ENCODE measurements at places on chromosomes 11 and 22.
A peak's percentile ranks its signal among the peaks of the same experiment; 100 is the strongest.

DNA sequence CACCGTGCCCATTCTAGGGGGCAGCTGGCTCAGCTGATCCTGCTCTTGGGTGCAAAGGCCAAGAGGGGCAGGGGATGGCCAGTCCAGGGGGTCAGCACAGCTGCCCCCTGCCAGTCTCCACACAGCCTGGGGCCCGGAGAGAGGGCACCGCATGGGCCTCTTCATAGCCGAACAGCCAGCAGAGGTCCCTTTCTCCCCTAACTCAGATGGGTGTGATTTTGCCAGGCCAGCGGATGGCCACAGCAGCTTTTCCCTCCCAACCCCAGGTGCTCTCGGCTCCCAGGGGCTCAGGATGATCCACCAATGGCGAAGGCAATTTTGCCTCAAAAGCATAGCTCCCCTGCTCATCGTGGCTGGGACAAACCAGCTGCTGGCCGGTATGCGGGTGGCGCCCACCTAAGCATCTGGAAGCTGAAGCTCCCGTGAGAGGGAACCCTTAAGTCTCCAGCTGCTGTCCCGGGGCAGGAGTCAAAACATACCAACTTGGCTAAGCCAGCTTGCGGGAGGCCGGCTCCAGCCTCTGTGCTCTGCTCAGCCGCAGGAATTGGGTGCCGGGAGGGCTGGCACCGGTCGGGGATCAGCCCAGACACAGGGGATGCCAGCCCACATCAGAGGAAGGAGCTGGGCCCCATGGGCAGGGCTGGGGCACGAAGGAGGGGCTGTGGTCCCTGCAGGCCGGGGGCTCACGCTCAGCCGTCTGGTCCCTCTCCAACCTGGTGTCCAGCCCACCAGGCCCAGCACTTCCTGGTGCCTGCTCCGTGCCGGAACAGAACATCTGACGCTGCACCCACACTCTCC, 30.5 kb upstream of the GNB1L start:
- peaks cover 15% of the 10 kb centered on the region for H3K36me3 ChIP-seq
- no peak overlapping the region for H3K4me3 ChIP-seq
- no peaks in the 10 kb centered on the region for H3K27me3 ChIP-seq
- no peak overlapping the region for H3K27ac ChIP-seq

DNA sequence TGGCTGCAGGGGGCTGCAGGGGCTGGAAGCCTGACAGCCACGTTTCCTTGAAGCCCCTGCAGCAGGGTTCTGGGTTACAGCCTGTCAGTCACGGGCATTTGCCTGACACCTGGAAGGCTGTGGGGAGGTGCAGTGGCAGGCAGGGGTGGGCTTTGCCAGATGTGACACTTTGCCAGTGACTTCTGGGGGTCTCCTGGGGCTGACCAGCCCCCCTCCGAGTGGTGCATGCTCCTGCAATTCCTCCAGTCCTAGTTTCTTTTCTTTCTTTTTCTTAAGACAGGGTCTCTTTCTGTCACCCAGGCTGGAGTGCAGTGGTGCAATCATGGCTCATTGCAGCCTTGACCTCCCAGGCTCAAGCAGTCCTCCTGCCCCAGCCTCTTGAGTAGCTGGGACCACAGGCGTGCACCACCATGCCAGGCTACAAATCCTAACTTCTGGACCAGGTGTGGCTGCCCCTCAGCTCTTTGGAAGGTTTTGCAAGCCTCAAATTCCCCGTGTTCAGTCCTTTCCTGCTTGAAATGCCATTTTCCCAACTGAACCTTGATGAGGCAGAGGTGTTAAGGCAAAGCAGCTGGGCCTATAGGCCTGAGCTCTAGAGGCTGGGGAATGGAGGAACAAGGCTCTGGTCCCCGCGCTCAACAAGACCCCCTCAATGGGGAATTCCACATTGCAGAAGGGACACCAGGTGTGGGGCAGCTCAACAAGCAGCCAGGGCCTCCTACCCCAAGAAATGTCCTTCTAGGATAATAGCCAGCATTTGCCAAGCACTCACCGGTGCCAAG, 20.2 kb upstream of the CHKA start:
- H3K36me3 ChIP-seq: peaks cover 16% of the 10 kb centered on the region
- no peak overlapping the region for H3K4me3 ChIP-seq
- DNase-seq: no peak
- H3K27ac ChIP-seq: peak overlapping the region; percentile 63
- H3K27me3 ChIP-seq: no peaks in the 10 kb centered on the region

DNA sequence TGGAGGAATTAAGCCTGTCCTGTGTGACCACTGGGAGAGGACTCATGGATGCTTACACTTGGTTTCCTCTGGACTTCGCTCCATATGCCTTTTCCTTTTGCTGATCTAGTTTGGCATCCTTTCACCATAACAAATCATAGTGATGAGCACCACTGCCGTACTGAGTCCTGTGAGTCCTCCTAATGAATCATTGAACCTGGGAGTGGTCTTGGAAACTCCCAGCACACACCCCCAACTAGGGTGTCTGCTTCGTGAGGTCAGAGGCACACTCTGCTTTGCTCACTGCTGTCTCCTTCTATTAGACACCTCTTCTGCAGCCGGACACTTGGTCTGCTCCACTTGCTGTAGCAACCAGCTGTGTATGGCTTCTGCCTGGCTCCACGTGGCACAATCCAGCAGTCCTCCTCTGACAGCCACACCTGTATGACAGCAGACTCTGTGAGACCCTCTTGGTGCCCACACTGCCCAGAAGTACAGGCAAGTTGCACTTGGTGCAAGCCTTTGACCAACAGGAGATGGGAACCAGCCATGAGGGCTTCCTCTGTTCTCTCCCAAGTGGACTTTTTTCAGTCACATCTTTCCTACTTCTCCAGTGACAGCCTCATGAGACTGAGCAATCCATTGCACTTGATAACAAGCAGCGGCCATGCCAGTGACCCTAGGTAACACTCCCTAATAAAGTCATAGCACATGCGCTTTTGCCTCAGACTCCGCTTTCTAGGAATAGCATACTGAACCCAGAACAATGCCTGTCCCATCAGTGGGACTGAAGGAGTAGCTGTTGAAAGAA, 65.0 kb upstream of the HMGXB4 start:
- H3K4me3 ChIP-seq: no peak overlapping the region
- peaks cover 3% of the 10 kb centered on the region for H3K27me3 ChIP-seq
- no peak overlapping the region for H3K27ac ChIP-seq
- no peaks in the 10 kb centered on the region for H3K36me3 ChIP-seq
- no peaks in the 10 kb centered on the region for H3K4me1 ChIP-seq

DNA sequence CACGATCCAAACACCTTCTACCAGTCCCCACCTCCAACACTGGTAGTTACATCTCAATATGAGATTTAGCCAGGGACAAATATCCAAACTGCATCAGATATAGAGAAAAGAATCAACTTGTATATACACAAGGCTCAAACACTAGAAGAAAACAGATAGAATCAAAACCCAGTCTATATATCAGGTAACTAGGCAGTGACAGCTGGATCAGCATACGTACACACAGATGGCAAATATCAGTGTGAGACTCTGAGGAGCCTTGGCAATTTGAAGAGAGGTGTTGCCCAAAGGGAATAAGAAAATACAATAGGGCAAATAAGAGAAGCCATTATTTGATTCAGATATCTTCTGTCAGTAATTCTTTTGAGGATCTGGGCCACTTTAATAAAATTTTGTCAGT, 951.3 kb upstream of the CHORDC1 start:
- H3K27ac ChIP-seq: no peak overlapping the region
- H3K4me3 ChIP-seq: no peak overlapping the region
- H3K4me1 ChIP-seq: no peaks in the 10 kb centered on the region
- H3K27me3 ChIP-seq: no peaks in the 10 kb centered on the region

DNA sequence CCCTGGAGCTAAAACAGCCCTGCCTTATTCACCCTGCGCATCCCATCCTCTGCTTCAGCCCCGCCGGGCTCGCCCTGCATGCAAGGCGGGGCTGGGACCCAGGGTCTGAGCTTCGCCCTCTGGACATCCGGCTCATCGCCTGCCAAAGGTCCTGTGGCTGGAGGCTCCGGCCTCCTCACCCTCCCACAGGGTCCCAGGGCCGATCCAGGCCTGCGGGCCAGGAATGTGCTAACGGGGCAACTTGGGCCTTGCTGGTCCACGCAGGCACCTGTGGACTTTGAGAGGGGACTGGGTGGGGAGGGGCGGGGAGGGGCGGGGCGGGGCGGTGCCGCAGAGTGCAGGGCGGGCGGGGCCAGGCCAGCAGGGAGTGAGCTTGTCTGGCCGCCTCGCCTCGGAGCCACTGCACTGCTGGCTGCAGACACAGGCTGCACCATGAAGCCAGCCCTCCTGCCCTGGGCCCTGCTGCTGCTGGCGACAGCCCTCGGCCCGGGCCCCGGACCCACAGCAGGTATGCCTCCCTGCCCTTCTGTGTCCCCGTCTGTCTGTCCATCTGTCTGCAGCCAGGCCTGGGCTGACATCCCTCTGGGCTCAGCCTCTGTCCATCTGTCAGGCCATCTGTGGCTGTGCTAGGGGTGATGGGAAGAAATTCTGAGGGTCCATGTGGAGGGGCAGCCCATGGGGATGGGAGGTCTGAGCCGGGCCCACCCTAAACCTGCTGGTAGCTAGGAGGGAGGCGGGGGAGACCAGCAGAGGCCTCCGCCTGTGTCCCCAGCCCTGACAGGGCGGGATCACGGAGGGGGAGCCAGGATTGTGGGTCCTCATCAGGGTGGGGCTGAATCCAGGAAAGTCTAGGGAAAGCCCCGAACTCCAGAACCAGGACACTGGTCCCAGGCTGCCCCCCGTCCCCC, at the start of gene SUSD2:
SUSD2 (plus strand) TSS at position 400 of the 908 bp plus-strand sequence; CDS start at position 433, 33 bp downstream.
- H3K4me1 ChIP-seq: no peaks in the 10 kb centered on the region
- no peaks in the 10 kb centered on the region for H3K36me3 ChIP-seq
- peak; percentile 32 for DNase-seq
- H3K27me3 ChIP-seq: no peaks in the 10 kb centered on the region

- H3K4me1 ChIP-seq: peaks cover 13% of the 10 kb centered on the region
- no peaks in the 10 kb centered on the region for H3K36me3 ChIP-seq
- no peak for DNase-seq
Observed at GRCh38 chr11:86933891-86934581, 21.2 kb downstream of the FZD4 start.

DNA sequence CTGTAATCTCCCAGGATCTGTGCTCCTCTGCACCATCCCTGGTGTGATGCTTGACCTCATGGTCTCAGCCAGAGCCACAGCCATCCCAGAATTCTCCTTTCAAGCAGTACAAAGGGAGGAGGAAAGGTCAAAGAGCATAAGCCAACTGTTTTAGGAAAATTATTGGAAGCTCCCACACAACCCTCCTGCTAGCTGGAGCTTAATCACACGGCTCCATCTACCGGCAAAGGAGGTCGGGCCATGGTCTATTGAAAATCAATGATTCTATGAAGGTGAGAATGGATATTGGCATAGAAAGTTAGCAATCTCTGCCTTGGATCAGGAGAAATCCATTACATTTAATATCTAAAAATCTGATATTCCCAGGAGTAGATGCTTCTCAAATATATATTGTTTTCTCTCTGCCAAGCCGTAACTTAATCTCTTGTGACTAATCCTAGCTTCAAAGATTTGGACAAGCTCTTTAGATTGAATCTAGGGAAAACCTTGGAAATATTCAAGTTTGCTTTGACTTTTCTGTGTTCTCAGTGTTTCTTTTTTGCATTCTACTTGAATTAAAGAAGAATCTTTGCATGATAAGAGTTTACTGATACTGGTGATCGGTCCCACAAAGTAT, 259.6 kb downstream of the NTM start:
- no peaks in the 10 kb centered on the region for H3K36me3 ChIP-seq
- H3K27me3 ChIP-seq: no peaks in the 10 kb centered on the region
- H3K4me1 ChIP-seq: no peaks in the 10 kb centered on the region
- H3K27ac ChIP-seq: no peak overlapping the region
- DNase-seq: no peak
- no peak overlapping the region for H3K4me3 ChIP-seq

GRCh38 chr11:45097721-45098493, 48.5 kb upstream of the PRDM11 start:
- no peak overlapping the region for H3K4me3 ChIP-seq
- H3K27ac ChIP-seq: no peak overlapping the region
- no peaks in the 10 kb centered on the region for H3K36me3 ChIP-seq
- peaks cover 6% of the 10 kb centered on the region for H3K4me1 ChIP-seq
- peaks cover 100% of the 10 kb centered on the region for H3K27me3 ChIP-seq
- no peak for DNase-seq

- peak overlapping the region; percentile 65 for H3K27ac ChIP-seq
- no peak for DNase-seq
- peaks cover 21% of the 10 kb centered on the region for H3K36me3 ChIP-seq
- H3K4me1 ChIP-seq: peaks cover 36% of the 10 kb centered on the region
- peak overlapping the region; percentile 93 for H3K4me3 ChIP-seq
- H3K27me3 ChIP-seq: peaks cover 7% of the 10 kb centered on the region
Observed at GRCh38 chr11:78418584-78419211, 1.1 kb upstream of the GAB2 start.

DNA sequence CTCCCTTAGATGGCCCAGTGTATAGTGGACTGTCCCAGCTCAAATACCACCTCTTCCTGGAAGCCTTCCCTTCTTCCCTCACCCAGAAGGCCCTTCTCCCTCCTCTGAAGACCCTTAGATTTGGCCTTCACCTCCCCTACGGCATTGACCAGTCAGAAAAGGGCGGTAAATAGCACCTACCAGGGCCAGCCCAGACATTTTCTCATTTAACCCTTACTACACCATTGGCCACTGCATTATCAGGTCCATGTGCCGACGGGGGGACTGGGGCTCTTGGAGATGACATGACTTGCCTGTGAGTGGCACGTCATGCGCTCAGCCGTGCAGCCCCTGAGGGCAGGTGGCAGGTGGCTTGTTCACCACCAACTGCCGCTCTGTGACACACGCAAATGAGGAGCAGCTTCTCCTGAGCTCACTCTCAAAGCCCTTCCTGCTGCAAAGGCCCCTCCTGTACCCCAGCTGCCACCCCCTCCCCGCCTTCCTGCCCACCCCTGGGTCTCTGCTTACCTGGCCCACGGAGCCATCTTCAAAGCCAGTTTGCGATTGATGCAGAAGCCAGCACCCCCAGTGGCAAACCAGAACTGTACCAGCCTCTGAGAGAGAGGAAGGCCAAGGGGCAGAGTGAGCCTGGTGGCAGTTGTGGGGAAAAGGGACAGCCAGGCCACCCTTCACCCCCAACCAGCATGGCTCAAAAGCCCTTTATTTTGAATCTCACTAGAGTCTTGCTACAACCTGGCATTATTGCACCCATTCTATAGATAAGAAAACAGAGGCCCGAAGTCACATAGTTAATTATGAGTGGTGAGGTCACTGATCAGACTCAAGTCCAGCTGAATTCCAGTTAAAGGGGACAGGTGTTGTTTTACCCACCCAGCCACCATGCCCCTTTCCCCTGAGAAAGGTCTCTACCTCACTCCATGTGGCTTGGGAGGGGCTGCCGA, 9.5 kb downstream of the MFNG start:
- no peak for DNase-seq
- H3K27ac ChIP-seq: no peak overlapping the region
- H3K36me3 ChIP-seq: peaks cover 8% of the 10 kb centered on the region
- H3K27me3 ChIP-seq: no peaks in the 10 kb centered on the region
- no peak overlapping the region for H3K4me3 ChIP-seq

DNA sequence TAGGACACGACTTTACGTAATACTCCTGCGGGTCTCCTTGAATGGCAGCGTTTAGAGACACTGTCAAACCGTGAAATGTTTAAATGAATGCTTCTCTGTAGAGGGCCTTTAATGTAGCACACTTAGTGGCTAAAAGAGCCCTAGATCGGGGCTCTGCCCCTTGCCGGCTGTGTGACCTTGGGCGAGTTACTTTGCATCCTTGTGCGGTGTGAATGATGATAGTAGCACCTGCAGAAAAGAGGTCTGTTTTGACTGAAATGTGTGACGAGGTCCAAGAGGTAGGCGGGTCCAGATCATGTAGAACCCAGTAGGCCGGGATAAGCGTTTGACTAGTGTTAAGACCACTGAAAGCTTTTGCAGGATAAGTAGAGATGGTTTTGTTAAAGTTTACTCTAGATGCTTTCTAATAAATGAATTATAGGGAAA, 866 bp downstream of the MED17 start:
- peaks cover 17% of the 10 kb centered on the region for H3K4me1 ChIP-seq
- peak overlapping the region; percentile 76 for H3K27ac ChIP-seq
- DNase-seq: no peak
- peaks cover 36% of the 10 kb centered on the region for H3K36me3 ChIP-seq
- H3K4me3 ChIP-seq: peak overlapping the region; percentile 87
